ENCODE measurements at places on chromosomes 13 and 19.

GRCh38 chr13:100349594-100349993 is 239.0 kb downstream of the GGACT start:
- DNase-seq = no peak

DNA sequence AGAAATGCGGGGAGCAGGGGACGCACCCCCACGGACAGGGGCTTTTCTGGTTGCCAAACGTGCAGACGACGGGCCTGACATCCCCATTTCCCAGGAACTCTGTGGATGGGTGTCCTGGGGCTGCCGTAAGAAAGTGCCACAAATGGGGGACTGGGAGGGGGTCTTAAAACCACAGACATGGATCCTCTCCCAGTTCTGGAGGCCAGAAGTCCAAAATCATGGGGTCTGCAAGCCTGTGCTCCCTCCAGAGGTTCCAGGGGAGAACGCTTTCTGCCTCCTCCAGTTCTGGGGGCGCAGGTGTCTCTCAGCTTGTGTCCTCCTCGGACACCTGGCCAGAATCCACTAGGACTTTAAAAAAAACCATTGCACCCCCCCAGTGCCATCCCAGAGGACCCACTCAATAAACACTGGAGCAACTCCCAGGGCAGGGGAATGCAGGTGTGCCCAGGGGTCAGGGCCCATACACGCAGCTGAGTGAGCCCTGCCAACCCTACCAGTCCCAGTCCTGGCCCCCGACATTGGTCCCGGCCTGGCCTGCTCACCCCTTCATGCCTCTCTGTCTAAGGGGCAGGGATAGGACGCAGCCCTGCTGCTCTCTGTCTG is 103.9 kb downstream of the GADD45B start:
- no peak for DNase-seq

DNA sequence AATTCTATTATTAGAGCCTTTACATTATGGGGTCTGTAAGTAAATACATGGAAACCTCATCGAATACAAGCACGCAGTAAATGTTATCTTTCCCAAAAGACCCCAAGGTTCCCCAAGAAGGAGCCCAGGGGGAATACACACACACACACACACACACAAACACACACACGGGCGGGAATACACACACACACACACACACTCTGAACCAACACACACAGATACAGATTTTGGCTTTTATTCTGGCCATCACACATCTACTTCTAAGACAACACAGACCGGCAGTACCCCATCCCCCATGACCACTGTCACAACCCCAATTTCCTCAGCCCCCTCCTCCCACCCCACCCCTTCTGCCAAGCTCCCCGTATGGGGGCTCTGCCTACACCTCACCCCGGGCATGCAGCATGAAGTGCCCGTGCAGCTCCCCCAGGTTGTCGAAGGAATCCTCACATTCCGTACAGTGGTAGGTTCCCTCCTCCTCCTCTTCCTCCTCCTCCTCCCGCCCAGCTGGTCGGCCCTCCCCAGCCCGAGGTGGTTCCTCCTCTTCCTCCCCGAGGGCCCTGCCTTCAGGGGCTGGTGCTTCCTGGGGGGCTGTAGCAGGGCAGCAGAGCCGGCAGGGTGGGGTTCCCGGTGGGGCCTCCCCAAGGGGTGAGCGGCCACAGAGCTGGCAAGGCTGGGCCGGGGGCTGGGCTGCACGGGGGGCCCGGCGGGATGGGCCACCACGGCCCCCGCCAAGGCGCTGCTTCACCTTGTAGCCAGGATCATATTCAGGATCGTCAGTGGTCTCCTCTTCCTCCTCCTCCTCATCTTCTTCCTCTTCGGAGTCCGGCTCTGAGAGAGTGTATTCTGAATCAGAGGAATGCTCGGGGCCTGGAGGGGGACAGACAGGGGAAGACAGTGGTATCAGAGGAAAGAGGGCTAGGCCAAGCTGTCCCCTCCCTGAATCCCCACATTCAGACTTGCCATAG is 4.4 kb upstream of the SRRM5 start:
- no peak for DNase-seq

DNA sequence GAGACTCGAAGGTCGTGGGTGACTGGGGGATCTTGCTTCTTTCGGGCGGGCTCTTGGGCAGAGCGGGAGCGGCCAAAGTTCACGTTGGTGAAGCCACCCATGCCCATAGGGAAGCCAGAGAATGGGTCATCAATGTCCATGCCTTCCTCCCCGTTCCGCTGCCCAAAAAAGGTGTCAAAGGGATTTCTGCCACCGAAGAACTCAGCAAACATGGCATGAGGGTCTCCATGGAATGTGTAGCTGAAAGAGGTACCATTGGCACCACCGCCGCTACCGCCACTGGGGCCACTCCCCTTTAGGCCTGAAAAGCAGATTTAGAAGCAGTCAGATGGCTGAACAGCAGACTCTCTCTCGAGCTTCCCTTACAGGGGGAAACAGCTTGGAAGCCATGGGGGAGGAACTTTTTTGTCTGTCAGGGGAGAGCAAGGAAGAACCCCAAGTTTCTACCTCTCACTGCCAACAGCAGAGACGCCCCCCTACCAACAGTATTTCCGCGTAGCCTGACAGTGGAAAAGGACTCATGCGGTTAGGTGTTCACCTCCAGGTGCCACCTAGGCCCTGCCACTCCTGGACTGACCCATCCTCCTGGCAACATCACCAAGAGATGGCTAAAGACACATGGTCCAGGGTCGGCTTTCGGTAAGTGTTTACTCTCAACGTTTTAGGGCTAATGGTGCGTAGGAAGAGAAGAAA is 1.3 kb downstream of the DNAJB1 start:
- peak; percentile 56 for DNase-seq
